ENCODE measurements at places on chromosomes 2 and 18.

GRCh38 chr2:88919087-88919738 is 227.7 kb downstream of the RPIA start:
- no peak for DNase-seq

DNA sequence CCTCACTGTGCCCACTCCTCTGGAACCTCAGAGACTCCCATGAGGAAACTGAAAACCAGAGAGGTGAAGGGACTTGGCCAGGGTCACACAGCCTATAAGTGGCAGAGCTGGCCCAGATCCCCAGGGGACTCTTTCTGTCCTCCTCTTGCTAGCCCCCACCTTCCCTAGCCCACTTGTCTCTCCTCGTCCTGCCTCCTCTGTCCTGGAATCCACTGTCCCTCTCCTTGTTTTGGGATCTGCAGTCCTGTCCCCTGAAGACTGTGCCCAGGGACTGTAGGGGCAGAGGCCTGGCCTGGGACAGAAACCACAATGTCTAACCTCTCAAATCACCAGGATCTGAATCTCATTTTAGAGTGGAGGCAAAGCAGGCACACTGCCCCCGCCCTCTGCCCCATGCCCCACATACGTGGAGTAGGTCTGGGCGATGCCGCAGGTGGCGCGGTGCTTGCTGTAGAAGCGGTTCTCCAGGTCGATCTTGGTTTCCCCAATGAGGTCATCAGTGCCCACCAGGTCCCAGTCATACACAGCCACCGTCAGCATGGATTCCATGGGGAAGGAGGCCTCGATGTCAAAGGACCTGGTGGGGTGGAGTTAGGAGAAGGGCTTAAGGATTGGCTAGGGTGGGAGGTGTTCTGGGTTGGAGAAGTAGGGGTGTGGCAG is 12.5 kb downstream of the OTOF start:
- no peak for DNase-seq

- no peak for DNase-seq
Observed at GRCh38 chr18:77101410-77102258, 30.9 kb downstream of the MBP start.

DNA sequence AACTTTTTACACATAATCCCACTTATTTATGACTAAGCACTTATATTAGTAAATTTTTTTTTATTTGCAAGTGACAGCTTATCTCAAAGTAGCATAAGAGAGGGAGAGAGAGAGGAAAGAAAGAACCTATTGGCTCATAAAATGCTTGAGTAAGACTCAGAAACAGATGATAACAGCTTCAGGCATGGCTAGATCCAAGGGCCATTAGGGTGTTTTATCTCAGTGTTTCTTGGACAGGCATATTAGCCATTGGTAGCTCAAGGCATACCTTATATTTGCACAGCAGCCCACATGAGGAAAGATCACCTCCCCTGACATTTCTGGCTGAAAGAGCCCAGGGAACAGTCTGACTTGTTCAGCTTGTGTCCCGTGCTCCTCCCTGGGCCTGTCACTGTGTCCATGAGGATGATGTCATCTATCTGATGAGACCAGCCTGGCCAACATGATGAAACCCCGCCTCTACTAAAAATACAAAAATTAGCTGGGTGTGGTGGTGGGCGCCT is 64.4 kb downstream of the IL1R2 start:
- no peak for DNase-seq

DNA sequence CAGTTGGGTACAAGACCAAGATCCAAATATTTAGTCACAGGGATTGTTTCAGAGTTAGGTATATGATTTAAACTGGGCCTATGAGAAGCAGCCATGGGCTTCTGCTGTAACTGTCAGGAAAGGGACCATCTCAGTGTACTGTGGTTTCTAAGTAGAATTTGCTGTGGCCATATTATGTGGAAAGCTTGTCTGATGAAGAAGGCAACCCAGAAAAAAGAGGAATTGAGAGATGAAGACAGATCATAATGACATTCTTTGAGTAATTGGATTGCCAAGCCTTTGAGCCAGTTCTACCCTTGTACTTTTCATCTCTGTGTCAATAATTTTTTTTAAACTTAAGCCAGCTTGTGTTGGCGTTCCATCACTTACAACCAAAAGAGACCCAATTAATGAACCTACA is 259.6 kb downstream of the NUP35 start:
- no peak for DNase-seq

GRCh38 chr2:191115391-191115790 is 35.4 kb downstream of the STAT4 start:
- no peak for DNase-seq

- no peak for DNase-seq
Observed at GRCh38 chr2:63012541-63012940, 38.1 kb upstream of the OTX1 start.

- DNase-seq, result no peak
Observed at GRCh38 chr18:27713738-27714095, 463.2 kb downstream of the CDH2 start.

- no peak for DNase-seq
Observed at GRCh38 chr2:236871500-236872001, 214.1 kb upstream of the COPS8 start.

- DNase-seq, result no peak
Observed at GRCh38 chr2:239935789-239936758, 89.1 kb downstream of the NDUFA10 start.

DNA sequence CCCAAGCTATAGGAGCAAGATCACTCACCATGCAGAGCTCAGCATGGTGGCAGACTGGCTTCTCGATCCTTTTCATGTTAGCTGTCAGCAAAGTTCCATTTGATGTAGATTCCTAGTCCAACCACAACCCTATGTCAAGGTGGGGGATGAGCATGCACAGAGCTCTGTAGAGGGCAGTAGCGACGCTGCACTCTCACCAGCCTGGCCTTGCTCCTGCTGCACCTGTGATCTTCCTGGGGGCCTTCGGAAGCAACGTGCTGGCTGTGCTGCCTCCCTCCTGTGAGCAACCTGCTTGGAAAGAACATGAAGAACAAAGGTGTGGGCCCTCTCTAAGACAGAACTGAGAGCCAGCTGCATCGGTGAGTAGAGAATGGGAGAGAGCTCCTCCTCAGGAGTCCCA is 479.4 kb upstream of the MYT1L start:
- no peak for DNase-seq
